Stimulated activated CD8-positive, alpha-beta memory T cell treated with anti-CD3 and anti-CD28 coated beads, Interleukin-12 subunit alpha, Interleukin-12 subunit beta, amount 100 ng/mL, for 1 hour (primary cell): ENCODE measurements at places on chromosomes 7 and 10.

DNA sequence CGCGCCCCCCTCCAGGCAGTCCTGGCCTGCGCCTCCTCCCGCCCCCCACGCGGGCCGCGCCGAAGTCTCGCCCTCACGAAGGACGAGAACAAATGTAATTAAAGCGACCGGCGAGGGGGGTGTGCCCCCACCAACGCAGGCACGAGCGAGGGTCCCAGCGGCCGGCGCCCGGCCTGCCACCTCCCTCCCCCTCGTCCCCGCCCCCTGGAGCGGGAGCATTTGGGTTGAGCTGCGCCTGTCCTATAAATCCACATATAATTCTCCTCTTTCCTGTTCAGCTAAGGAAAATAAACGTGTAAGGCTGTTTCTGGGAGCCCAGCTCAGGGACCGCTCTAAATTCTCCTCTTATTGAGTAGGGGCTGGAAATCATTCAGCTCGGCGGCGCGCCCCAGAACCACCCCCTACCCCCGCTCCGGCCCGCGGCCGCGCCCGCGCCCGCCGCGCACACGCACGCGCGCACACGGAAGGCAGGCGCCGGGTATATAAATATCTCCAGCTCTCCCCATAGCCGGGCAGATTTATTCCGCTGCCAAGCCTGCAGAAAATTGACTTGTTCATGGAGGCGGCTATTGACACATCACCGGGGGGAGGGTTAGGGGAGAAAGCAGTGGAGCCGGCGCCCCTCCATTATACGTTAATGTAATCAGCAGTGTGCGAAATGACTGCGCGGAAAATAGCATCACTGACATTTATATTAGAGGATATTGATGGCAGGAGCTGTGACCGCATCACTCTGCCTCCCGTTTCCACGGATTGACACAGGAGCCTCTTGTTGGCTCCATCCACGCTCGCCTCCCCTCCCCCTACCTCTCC, 61.6 kb upstream of the BTRC start:
- no peak for DNase-seq

DNA sequence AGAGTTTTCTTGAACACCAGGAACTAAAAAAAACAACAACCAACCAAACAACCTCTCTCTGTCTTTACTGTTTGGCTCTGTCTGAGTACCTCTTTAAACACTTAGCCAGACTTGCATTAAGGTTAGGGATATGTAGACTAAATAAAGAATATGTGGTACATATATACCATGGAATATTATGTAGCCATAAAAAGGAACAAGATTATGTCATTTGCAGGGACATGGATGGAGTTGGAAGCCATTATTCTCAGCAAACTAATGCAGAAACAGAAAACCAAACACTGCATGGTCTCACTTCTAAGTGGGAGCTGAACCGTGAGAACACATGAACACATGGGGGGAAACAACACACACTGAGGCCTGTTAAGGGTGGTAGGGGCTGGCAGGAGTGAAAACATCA, 116.0 kb upstream of the ANTXRL start:
- no peak for DNase-seq

GRCh38 chr10:25028711-25029110, 12.3 kb downstream of the THNSL1 start:
- DNase-seq, result no peak

- DNase-seq, result no peak
Observed at GRCh38 chr7:46586406-46586805, 665.3 kb upstream of the IGFBP3 start.

- no peak for DNase-seq
Observed at GRCh38 chr7:55423891-55424290, 58.8 kb downstream of the LANCL2 start.
